SK-N-MC (cell line): ENCODE measurements at places on chromosomes 12 and 14.

GRCh38 chr14:99603471-99604277, at the start of gene CCDC85C:
CCDC85C (minus strand) TSS chr14:99604207; CDS start chr14:99603959, 248 bp downstream.
- no peak for DNase-seq

- DNase-seq: no peak
Observed at GRCh38 chr12:105359856-105360255, 29.4 kb downstream of the C12orf75 start.

GRCh38 chr12:6033546-6033945, 88.5 kb upstream of the ANO2 start:
- no peak for DNase-seq

DNA sequence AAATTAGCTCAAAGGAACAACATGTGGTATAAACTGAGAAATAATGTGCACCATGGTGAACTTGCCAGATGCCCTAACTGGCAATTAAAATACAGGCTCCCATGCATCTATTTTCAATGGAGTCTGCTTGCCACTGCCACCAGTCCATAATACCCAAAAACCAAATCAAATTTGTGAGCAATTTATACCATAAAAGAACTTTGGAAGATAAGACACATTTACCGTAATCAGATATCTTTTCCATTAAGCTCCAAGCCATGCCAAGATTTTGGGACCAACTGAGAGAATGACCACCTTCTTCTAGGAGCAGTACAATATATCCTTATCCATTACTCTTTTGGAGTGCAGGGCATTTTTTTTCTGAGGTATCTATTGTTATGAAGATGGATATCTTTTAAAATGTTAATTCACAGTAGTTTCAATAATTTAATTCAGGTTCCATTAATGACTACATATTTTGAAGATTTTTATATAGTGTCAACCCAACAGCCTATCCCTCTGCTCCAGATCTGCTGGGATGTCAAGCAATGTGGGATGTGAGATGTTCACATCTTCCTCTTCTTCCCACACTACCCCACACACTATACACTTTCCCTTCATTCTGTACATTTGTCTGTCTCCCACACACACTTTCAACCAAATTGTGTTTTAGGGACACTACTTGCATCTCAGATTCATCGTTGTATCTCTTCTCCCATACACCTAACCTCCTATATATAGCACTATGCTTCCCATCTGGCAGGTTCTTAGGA, 53.3 kb downstream of the KIF21A start:
- DNase-seq: no peak

- DNase-seq: no peak
Observed at GRCh38 chr12:128578045-128578444, 245.7 kb downstream of the SLC15A4 start.

DNA sequence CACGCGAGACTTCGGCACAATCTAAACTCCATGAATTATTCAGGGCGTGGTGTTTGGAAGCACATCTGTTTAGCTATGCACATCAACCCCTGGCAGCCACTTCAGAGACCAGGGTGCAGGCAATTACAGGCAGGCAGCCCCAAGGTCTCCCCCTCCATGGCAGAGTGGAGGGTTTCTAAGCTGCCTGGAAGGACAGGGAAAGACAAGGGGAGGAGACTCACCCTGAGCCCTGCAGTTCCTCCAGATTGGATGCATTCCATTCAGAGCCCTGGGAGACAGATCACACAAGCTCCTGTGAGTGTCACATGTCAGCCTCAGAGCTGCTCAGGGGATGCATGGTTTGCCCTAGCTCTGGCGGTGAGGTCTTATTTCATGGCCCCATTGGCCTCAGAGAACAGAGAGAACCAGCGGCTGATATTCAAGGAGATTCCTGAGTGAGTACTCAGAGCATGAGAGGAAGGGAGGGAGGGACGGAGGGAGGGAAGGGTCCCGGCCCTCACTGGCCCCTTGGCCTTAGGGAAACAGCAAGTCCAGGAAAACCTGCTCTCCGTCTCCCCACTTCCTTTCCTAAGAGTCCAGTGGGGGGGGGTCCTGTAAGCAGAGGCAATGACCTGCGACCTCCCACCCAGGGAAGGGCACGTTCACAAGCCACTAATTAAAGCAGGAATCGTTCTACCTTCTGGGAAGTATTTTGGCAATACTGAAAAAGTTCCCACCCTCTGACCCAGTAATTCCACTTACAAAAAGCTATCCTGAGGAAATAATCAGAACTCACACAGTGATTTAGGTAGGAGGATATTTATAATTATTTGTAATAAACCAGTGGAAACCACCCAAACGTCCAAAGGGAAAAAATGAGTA, 55.1 kb downstream of the SSH1 start:
- no peak for DNase-seq

- no peak for DNase-seq
Observed at GRCh38 chr14:70785556-70785955, 23.8 kb downstream of the MAP3K9 start.

DNA sequence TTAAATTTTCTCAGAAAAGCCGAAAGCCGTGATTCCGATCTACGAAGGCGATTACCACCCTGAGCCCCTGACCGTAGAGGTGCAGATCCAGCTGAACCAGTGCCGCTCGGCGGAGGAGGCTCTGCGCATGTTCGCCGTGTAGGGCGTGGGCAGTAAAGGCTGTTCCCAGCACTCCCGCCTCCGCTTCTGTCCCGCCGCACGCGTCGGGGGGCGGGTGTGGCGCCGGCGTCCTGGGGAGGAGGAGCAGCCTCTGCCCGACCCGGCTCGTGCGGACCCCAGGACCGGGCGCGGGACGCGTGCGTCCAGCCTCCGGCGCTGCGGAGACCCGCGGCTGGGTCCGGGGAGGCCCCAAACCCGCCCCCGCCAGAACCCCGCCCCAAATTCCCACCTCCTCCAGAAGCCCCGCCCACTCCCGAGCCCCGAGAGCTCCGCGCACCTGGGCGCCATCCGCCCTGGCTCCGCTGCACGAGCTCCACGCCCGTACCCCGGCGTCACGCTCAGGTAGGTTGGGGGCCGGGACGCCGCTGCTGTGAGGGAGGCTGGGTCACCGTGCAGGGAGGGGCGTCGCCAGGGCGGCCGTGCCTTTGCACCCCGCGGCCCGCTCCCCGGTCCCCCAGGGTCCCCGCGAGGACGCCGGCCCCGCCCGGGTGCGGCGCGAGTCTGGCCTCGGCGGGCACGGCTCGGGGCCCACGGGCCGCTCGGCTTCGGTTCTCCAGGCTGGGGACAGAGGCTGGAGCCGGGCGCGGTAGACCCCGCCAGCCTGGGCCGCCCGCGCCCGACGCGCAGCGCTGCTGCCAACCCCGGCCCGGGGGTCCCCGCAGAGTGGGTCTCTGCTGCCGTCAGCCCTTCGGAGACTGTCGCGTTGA, at the start of gene B3GNT4:
B3GNT4 (plus strand) TSS at position 409 of the 866 bp plus-strand sequence. CDS start 910 bp downstream, outside the sequence.
- no peak for DNase-seq

GRCh38 chr14:76958980-76959710, 69.4 kb downstream of the IRF2BPL start:
- DNase-seq: no peak

GRCh38 chr12:24911271-24911791, 37.6 kb downstream of the BCAT1 start:
- no peak for DNase-seq

DNA sequence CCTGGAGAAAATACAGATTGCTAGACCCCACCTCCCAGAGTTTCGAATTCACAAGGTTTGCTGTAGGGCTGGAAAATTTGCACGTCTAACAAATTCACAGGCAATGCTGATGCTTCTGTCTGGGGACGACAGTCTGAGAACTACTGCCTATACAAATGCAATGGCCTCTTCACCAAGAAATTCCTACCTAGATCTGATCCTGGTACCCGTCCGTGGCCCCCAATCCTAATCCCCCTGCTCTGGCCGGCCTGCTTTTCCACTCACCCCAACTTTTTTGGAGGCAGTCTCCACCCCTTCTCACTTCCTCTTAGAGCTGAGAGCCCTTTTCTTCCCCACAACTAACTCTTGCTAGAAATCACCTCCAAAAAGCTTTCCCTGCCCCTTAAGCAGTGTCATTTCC, 3.1 kb upstream of the SSH1 start:
- peak; percentile 42 for DNase-seq

- no peak for DNase-seq
Observed at GRCh38 chr12:23949348-23950209, at the start of gene SOX5. SOX5 (minus strand) TSS chr12:23949670; CDS start chr12:23949601, 69 bp downstream.

DNA sequence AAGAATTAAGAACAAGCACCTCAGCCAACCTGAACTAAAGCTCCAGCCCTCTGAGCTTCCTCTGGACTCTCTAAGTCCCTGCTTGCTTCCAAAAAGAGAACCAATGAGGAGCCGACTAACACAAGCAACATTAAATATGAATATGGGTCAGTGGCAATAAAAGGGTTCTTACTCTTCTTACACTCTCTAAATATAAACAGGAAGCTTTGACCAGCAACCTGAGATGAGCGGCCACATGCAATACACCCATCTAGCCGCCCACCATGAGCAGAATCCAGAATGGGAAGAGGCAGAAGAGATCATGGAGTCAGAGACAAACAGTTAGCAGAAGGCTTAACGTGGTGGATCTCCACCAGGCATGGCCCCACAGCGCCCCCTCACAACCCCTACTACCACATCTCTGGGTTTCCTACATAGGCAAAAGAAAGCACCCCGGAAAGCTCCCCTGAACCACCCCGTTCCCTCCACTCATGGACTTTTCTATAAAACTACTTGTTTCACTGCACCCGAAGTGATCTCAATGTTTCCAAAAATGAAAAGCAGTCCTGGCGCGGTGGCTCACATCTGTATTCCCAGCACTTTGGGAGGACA, 59.4 kb downstream of the TTC7B start:
- DNase-seq: no peak

GRCh38 chr14:104214431-104215218, 76.2 kb downstream of the KIF26A start:
- no peak for DNase-seq

GRCh38 chr12:117084405-117085317, 14.6 kb downstream of the TESC start:
- no peak for DNase-seq

- DNase-seq: no peak
Observed at GRCh38 chr12:130263996-130264395, 73.7 kb upstream of the PIWIL1 start.

GRCh38 chr14:105767315-105767714, 240.9 kb downstream of the TMEM121 start:
- DNase-seq: no peak

DNA sequence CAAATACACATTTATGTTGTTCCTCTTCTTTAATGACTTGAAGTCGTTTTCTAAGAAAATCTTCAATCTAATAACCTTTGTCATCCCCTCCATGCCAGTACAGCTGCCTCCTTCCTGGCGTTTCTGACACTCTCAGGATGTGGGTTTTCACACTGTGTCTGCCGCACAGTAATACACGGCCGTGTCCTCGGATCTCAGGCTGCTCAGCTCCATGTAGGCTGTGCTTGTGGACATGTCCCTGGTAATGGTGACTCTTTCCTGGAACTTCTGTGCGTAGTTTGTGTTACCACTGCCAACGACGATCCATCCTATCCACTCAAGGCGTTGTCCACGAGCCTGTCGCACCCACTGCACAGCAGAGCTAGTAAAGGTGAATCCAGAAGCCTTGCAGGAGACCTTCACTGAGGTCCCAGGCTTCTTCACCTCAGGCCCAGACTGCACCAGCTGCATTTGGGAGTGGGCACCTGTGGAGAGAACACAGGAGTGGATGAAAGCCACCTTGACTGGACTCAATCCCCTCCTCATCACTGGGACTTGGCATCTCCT, 1095.9 kb downstream of the TMEM121 start:
- no peak for DNase-seq

GRCh38 chr12:42643881-42644579, 54.5 kb upstream of the PRICKLE1 start:
- DNase-seq: no peak

- peak; percentile 12 for DNase-seq
Observed at GRCh38 chr14:90641615-90642243, 174.5 kb downstream of the TTC7B start.

DNA sequence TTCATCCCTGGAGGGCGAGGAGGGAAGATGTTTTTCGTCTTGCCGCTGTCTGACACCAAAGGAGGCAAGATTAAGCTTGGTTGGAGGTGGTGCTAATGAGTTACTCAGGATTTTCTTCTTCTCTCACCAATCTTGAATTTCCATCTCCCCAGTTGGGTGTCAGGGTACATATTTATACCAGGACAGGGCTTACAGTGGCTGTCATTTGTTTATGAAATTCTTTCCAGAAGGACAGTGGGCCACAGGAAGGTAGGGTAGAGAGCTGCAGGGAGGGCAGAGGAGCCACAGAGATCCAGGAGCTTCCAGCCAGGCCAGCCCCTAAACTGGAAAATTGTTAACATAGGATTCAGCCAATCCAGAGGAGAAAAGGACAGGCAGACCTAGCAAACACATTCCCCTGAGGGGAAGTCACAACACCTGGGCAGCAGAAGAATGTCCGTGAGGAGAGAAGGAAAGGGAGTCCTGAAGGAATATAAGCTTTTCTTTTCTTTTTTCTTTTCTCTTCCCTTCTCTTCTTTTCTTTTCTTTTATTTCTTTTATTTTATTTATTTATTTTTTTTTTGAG, 40.5 kb downstream of the IRF2BPL start:
- no peak for DNase-seq

GRCh38 chr12:32587581-32588495, 91.3 kb upstream of the DNM1L start:
- DNase-seq: no peak

DNA sequence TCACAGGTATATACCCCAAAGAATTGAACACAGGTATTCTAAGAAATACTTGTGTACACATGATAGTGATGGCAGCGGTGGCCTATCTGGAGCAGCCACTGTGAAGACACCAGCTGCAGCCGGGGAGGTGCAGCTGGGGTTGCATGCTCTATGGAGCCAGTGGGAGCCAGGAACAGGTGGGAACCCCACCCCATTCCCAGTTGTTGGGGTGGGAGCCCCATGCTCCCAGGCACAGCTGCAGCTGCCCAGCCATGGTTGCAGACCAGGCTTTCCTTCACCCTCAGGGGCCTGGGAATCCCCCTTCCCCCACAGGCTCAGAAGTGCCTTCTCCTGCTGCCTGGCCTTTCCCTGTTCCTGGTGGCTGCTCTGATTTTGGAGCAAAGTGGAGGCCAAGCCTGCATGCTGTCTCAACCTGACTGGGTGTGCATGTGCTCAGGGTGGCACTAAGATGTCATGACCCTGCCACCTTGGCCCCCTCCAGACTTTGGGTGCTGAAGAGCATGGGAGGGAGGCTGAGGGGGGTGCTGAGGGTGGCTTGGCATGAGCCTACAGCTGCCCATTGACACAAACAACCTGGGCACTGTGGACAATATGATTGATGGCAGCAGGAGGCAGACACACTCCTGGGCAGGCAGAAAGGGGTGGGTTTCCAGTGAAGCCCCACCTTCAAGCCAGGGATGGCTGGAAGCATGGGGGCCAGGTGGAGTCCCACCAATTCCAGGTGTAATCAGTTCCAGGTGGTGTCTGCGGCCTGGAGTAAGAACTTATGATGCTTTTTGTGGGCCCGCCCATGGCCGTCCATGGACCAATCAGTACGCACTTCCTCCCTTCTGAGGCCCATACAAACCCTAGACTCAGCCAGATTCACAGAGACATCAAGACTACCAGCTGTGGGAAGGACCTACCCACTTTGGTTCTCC, 234.7 kb downstream of the ADGRD1 start:
- DNase-seq: no peak

GRCh38 chr14:60807971-60808370, 73.4 kb downstream of the MNAT1 start:
- DNase-seq: no peak

- DNase-seq: no peak
Observed at GRCh38 chr14:95619785-95620417, 66.3 kb upstream of the TCL1B start.
